ENCODE measurements at places on chromosomes 5 and 9.

GRCh38 chr5:143583409-143583808 is 179.9 kb upstream of the NR3C1 start:
- DNase-seq, result no peak

- no peak for DNase-seq
Observed at GRCh38 chr5:180153099-180153498, 55.9 kb downstream of the RASGEF1C start.

DNA sequence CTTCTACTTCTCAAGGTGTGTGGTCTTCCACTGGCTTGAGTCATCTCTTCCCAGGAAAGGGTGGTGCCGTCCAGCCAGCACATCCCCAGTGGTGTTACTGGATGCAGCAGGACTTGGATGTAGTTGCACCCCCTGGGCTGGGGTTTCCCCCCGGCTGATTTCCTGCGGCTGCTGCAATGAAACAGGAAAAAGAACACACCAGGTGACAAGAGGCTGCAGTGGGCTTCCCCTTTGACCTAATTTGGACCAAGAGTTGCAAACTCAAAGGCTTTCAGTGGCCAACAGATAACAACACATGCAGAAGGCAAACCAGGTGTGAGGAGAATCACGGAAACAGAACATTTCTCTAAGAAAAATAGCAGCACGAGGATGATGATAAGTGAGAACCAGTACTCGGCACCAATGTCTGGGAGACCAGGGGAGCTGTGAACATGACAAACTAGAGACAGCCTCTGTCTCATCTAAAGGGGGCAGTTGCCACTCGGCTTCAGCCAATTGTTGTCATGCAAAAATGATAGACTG is 83.7 kb downstream of the PDE6A start:
- DNase-seq, result no peak

GRCh38 chr5:178642351-178642909 is 15.6 kb upstream of the CLK4 start:
- no peak for DNase-seq

DNA sequence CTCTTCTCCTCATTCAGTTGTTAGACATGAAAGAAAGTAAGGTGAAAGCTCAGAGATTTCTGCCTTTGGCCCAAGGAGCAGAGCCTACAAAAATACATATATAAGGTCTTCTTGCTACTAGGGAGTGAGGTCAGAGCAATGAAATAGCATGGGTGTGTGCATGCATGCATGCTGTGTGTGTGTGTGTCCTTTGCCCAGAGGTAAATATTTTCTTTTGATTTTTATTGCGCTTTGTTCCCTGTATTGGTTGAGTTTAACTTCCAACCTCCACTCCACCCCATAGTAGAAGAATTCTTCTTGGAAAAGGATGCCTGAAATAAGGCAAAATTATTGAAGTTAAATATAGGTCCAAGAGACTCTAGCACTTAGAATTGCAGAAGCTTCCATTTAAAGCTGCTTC is 248.0 kb upstream of the PTGER4 start:
- DNase-seq, result no peak

DNA sequence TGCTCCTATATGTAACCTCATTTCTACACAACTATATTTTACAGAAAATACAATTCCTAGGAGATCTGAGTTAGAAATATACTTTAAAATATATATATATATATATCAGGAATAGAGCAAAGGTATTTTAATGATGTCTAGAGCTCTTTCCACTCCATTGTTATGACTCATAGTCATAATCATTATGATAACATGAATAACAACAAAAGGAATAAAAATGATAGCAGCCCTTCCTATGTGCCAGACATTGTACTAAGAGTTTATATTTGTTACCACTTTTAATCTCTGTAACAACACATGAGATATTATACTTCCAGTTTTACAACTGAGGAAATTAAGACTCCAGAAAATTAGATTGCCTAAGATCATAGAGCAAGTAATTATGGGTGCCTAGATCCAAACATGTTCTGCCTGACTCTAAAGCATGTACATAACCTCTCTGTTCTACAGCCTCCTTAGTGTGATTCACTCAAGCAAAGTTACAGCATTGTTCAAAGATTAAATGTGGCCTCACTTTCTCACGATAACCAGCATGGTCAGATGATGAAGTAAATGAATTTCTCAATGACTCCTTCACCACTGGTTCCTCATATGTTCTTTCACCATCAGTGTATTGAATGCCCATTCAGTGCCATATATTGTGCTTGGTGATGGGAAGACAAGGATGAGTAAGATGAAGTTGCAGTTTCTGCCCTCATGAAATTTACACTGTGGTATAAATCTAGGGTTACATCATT is 452.1 kb downstream of the EFNA5 start:
- no peak for DNase-seq

GRCh38 chr5:57324181-57324580 is 150.3 kb downstream of the GPBP1 start:
- DNase-seq, result no peak

DNA sequence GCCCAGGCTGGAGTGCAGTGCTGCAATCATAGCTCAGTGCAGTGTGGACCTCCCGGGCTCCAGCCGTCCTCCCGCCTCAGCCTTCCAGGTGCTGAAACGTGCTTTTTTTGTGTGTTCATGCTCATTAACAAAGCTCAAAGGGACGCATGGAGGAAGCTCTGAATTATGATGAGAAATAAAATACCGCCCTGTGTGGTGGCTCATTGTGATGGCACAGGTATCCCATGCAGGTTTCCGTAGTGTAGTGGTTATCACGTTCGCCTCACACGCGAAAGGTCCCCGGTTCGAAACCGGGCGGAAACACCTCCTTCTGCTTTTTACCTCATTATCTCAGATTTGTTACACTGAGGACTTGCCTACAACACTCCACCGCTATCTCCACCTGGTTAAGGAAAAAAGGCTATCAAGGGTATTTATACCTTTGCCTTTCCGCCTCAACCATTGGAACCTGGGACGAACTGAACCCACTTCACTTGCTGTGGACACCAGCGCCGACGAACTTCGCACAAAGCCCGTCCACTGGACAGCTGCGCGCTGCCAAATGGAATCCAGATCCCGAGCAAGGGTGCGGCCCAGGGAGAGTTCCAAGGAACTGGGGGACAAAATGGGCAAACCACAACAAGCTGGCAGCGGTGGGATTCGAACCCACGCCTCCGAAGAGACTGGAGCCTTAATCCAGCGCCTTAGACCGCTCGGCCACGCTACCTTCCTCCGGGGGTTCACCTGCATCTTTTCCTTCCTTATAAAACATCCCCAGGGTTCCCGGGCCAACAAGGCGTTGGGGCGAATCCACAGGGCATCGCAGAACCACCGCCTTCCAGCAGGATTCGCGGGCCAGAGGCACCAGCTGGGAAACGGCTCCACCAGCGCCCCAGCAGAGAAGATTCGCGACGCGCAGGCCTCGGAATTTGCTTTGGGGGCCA is 26.3 kb downstream of the OR2V2 start:
- no peak for DNase-seq

- no peak for DNase-seq
Observed at GRCh38 chr9:8361364-8361763, 561.8 kb upstream of the DMAC1 start.
